CD4-positive, alpha-beta T cell treated with Interferon gamma for 1 hour (primary cell): ENCODE measurements at places on chromosomes 3 and 15.

- no peak for DNase-seq
These were observed 3.2 kb downstream of the RTP3 start for GRCh38 chr3:46500656-46501635.

- DNase-seq: no peak
These were observed 402.2 kb upstream of the PROK2 start for GRCh38 chr3:72187131-72187530.

GRCh38 chr3:11507719-11508118 is 136.0 kb downstream of the VGLL4 start:
- DNase-seq: no peak

DNA sequence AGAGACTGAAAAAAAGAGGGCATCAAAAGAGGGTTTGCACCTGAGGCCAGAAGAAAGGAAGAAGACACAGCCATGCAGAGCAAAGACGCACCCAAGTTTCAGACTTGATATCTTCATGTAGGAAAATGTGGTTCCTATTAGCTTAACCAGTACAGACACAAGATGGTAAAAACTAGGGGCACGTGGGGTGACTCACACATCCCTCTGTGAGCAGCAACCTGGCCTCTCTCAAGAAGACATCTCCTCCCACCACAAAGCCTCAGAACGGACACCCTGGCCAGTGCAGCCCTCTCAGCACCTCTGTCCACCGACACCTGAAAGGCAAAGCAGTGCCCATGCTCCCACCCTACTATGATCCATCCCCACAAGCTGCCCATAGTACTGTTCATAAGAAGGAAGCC is 33.3 kb downstream of the GLB1 start:
- DNase-seq: no peak

- DNase-seq: no peak
These were observed 522.6 kb upstream of the SEMA6D start for GRCh38 chr15:47194718-47195117.
